ENCODE measurements at places on chromosomes 5 and 9. TPM values are rescaled to one million over a fixed set of nuclear protein-coding genes. Genes with fewer than 3 reads are reported as not detected.

The MAN1B1 gene
- total RNA-seq, result 153 TPM

The WNK2 gene
- not detected for total RNA-seq

The SLC22A4 gene
- 0.78 TPM for total RNA-seq

The AGXT2 gene
- total RNA-seq, result not detected

The SLC34A1 gene
- total RNA-seq, result not detected

The GADD45G gene
- total RNA-seq, result 0.36 TPM

The RASGRF2 gene
- total RNA-seq, result 1.2 TPM

The FPGS gene
- 59.7 TPM for total RNA-seq

The MOB3B gene
- total RNA-seq, result 0.17 TPM

The ENTPD2 gene
- total RNA-seq, result not detected

The SPATA31D4 gene
- total RNA-seq, result not detected

The CBY3 gene
- not detected for total RNA-seq

The SLC9A3 gene
- total RNA-seq, result 0.86 TPM

The LVRN gene
- total RNA-seq, result 0.36 TPM

The ZNF366 gene
- total RNA-seq, result 0.07 TPM

The LOX gene
- 1,031 TPM for total RNA-seq

The PCDHB8 gene
- 0.26 TPM for total RNA-seq

The RGS7BP gene
- 6.2 TPM for total RNA-seq

The TMEM171 gene
- 1.3 TPM for total RNA-seq

The CACFD1 gene
- 10.9 TPM for total RNA-seq

The SMARCA2 gene
- total RNA-seq, result 61.4 TPM

The PCDHA6 gene
- total RNA-seq, result 0.76 TPM

The TEX48 gene
- not detected for total RNA-seq

The ORM2 gene
- not detected for total RNA-seq

The RECK gene
- 39.0 TPM for total RNA-seq

The STC2 gene
- 159 TPM for total RNA-seq

All from smooth muscle cell of the pulmonary artery (primary cell).